ENCODE measurements at places on chromosomes 1 and 21.
A peak's percentile ranks its signal among the peaks of the same experiment; 100 is the strongest.

DNA sequence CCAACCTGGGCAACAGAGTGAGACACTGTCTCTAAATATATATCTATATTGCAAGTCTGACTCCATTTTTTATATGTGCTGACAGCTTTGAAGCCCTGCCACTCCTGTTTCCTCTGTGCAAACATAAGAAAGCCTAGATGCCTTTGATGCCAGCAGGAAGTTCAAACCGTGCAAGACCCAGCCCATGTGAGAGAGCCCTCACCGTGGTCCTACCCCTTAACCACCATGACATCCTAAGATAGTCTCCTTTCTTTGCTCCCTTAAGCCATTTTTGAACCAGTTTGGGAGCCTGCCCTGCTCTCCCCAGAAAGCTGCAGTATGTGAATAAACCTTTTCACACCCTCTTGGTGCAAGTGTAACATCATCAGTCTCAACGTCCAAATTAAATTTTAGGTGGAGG lies 3.7 kb upstream of the DIPK1A start:
- DNase-seq = no peak

DNA sequence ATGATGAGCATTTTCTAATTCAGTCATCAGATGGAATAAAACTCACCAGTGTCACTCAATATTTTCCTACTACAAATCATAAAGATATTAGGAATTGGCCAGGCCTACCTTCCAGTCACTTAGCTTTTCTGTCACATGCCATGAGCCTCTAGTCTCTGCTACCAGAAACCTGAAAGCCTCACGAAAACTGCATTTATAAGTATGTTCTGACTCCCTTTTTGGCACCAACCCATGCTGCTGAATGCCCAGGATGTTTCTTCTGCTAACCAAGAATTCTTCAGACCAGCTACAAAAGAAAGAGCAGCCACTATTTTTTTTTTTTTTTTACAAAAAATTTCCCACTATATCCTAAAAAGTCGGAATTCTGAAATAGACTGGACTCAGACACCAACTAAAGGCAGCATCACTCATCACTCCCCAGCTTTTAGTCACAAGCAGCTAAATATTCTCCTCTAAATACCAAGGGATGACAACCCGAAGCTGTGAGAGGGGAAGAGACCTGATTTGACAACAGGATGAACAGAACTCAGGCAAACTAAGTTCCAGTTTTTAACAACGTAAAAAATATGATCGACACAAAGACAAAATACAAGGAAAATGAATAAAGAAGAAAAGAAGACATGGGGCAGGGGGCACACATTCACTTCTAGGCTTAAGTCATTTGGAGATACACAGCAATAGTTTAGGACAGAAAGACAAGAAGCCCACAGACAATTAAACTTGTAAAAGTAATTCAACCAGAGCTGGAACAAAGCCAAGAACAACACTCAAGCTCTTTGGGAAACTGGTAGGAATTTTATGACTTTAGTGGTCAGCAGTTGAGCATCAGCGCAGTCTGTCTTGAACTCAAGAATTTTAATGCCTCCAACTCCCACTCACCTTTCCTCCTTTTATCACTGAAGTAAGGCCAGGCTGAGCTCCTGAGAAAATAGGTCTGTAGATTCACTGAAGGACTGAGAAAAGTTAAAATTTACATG lies 1.7 kb downstream of the DCAF8 start:
- DNase-seq = peak; percentile 82

- DNase-seq = no peak
These were observed 17.5 kb downstream of the LRRC41 start for GRCh38 chr1:46285730-46286477.

DNA sequence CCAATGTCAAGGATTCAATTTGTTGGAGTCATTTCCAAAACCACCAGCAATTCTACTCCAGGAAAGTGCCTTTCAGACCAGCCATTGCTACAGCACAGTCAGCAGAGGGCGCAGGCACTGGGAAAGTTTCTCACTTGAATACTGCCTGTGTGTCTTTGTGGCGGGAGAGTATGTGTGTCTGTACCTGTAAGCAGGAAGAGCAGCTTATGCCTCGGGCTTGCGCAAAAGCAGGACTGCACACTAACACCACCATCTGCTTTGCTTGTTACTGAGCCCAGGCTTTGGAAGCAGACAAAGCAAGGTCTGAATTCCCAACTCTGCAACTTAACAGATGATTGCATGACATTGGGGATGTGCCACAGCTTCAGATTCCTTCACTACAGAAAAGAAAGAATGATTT lies 7.0 kb upstream of the CTSE start:
- peak; percentile 75 for DNase-seq

DNA sequence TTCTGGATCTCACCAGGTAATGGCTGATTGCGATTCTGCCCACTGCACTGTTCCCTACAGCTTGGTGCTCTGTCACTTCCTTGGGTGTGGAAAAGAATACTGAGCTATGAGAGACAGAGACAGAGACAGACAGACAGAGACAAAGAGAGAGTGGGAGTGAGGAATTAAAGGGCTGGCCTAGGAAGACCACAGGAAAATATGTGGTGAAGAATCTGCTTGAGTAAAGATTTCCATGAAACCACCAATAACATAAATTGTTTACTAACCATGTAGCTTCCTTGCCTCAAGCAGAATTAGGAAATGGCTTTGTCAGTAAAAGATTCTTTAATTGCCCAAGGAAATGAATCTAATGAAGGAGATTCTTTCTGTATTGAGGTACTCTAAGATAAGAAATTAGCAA lies 54.4 kb downstream of the MPZL1 start:
- no peak for DNase-seq

DNA sequence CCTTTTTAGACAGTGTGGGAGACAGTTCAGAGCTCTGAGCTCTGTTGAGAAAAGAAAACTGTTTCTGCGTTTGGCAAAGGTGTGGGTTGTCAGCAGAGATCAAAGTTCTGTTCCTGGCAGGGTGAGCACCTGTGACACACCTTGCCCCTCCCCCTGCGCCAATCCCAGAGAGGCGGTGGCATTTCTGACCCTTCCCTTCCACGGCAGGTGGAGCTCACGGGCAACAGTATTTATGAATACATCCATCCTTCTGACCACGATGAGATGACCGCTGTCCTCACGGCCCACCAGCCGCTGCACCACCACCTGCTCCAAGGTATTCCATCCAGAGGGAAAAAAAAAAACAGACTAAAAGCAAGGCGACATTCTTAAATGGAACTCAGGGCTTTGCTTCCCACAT lies 20.7 kb downstream of the SIM2 start:
- DNase-seq = no peak

All from NCI-H226 (cell line).